ENCODE measurements at places on chromosomes 5 and 9.

GRCh38 chr9:36438536-36439236 is 38.6 kb upstream of the RNF38 start:
- DNase-seq, result no peak

DNA sequence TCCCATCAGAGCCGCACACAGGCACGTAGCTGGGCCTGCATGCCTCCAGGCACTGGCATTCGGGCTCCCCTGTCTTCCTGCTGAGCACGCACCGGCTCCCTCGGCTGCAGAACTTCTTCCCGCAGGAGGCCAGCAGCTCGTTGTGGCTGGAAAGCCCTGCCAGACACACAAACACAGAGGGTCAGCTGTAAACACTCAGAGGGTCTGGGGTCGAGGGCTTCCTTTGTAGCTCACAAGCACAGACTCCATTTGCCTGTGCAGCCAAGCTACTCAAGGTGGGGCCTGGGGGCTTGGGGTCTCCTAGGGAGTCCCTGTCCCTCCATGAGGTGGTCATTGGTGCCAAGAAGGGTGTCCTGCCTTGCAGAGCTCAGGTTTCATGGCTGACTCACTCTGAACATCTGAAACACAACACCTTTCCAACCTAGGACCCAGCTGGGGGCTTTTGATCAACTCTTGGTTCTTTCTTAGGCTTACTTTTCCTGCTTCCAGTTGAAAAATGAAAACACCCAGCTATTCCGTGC is 211.4 kb downstream of the FSTL4 start:
- peak; percentile 47 for DNase-seq

DNA sequence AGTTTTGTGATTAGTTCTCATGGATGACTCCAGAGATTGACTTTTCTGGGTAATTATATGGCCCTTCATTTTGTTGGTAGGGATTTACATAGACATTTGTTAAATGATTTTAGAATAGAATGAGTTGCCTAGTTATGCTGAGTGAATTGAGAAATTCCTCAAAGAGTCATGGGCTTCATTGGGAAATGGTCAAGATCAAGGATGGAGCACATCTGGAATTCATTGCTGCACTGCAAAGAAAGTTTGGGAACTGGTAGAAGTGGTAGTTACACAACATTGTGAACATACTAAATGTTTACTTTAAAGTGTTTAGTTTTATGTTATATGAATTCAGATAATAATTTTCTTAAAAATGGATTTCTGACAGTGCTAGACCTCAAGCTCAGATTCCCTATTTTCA is 46.5 kb downstream of the PIP5K1B start:
- DNase-seq, result no peak

DNA sequence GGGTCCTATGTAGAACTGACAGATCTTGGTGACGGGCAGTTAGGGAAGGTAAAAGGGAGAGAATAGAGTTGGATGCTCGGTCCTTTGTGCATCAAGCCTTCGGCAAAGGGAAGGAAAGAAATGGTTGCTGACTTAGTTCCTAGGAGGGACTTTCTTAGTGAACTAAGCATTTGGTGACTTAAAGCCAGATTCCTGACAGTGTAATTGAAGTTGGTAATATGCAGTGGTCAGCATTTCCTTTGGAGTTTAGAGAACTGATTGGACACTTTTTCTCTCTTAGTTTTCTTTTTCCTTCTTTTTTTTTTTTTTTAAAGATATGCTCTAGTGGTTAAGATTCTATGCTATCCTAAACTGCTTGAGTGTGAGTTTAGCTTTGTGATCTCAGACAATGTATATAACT is 2.3 kb downstream of the CLTA start:
- DNase-seq, result no peak

DNA sequence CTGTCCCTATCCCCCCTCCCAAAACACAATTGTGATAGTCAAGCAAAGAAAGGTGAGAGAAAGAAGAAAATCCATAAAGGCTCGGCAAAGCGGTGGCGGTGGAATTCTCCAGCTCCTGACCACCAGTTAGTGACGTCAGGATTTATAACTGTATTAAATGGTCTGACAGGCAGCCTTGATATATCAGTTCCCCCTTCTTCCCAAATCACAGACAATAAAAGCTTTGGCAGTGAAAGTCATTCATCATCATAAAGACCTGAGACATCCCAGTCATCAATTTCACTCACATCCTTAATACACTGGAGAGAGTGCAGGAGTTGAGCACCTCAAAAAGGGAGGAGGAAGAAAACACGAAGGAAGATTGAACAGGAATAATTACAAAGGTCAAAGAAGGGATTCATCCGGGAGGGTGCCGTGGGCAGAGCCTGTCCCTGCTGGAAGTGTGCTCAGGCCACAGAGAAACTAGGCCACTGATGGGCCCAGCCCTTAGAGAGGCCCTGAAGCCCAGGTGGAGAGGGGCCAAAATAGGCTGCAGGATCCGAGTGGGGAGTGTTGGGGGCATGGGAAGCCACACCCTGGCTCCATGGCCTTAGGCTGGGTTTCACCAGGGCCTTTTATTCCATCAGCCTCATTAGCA is 131.9 kb downstream of the PAX5 start:
- DNase-seq, result no peak

- no peak for DNase-seq
Observed at GRCh38 chr5:91438871-91439270, 55.8 kb upstream of the ARRDC3 start.

- DNase-seq, result peak; percentile 66
Observed at GRCh38 chr9:98993570-98993945, 49.9 kb downstream of the COL15A1 start.

DNA sequence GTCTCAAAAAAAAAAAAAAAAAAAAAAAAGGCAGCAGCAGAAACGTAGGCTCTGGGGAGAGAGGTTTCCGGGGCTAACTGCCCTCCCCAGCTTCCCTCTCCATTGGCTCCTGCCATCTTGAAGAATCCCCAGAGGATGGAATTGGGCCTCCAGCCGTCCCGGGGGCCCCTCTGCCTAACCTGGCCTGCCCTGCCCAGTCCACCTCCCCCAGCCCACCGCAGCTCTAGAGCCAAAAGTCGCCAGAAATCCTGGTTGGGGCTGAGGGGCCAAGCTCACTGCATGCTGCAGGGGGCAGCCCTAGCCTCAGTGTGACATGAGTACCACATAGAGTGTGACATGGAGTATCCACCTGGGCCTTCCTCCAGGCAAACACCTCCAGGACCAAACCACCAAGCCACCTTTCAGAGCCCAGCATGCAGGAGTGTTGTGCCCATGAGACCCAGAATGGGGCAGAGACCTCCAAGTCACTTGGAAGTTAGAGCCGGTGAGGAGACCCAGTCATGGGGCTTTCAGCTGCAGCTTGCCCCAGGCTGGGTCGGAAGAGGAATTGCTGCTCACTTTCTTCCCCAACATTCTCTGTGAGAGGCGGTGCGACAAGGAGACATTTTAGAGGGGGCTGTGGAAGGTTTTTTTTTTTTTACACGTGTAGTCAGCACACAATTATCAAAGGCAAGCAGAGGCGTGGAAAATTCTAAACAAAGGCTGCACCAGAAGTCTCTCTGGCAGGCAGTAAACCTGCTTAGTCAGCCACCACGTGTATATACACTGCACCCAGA is 17.6 kb downstream of the CD74 start:
- DNase-seq, result no peak

- no peak for DNase-seq
Observed at GRCh38 chr5:44769200-44769876, 39.4 kb upstream of the MRPS30 start.

DNA sequence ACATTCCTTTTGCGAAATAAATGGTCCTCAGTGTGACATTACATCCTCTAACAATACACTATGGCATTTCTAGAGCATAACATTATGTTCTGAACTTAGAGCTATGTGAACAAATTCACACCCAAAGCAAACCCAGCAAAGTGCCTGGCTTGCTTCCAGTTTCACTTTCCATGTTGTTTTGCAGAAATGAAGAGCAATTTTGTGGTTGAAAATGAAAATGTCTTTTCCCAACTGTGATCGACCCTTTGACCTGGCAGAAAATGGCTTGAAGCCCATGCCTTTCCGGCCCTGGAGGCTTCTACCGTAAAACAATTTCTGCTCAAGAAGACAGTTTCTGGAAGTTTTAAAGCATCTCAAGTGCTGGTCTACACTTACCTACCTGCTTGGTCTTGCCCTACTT is 344.7 kb upstream of the RGMB start:
- no peak for DNase-seq

GRCh38 chr5:136067422-136067821 is 38.6 kb downstream of the TGFBI start:
- no peak for DNase-seq

GRCh38 chr9:209143-209758 is 5.4 kb upstream of the DOCK8 start:
- DNase-seq, result no peak

DNA sequence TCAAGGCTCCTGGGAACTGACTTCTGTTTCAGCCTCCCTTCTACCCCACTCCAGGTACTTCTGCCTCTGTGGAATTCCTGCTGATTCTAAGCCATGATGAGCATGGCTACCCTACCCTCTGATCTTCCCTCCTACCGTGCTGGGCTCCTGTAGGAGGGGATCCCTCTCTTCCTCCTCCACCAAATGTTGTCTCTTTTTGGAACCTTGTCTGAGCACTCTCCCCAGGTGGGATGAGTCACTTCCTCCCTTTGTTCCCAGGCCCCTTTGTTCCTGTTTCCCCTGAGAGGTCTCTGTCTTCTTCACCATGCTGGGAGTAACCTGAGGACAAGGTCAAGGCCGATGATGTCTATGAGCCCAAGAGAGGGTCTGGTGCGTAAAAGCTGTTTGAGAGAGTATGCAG is 213.2 kb downstream of the GABBR2 start:
- DNase-seq, result no peak

- no peak for DNase-seq
Observed at GRCh38 chr9:135850737-135851136, 56.6 kb downstream of the CAMSAP1 start.

GRCh38 chr9:33125461-33125860 is 41.7 kb downstream of the B4GALT1 start:
- no peak for DNase-seq

GRCh38 chr9:113929634-113930389 is 53.7 kb downstream of the ZNF618 start:
- DNase-seq, result no peak

DNA sequence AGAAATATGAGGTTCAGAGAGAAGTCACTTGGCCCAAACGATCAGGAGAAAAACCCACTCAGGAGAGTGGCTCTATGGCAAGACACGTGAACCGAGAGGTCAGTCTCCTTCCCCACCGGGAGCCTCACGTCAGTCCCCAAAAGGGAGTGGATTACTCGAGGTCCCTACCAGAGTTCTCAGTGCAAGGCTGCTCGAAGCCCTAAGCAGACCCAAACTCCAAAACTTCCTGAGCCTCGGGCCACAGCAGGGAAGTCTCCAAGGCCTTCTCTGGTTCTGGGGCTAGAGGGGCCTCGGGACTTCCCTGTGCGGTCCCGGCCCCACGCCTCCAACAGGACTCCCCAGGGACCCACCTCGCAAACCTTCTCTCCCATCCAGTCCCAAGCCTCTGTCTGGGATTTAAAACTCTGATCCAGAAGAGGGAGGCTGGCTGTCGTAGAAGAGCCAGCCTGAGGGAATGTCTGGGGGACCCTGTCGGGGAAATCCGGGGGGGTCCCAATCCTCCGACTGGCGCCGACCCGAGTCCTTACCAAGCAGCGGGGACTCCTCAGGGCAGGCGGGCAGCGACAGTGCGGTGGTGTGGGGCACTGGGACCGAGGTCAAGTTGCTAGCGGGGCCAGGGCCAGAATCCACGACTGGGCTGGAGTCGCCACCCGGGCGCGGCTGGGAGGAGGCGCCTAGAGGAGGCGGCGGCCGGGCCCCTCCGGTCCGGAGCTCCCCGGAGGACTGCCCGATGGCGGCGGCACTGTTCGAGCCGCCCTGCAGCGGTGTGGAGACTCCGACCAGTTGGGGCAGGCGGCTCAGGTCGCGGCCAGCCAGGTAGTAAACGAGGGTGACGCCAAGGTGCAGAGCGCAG is 679 bp downstream of the B4GALT1 start:
- no peak for DNase-seq

DNA sequence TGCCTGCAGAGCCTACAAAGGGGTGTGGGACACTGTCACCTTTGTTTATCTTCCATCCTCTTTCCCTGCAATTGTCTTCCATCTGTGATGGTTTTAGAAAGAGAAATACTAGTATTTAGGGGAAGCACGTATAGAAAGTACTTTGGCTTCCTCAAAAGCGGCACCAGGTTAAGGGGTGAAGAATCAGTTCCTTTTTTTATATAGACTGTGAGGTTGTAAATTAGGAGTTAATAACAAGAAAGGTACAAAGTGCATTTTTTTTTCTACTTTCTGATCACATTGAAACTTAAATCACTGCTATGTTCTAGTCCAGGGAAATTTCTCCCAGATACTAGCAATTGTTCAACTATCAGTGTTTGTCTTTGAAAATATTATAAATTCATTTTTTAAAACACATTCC is 219.3 kb downstream of the CEMIP2 start:
- DNase-seq, result no peak

GRCh38 chr5:116504593-116505166 is 69.9 kb downstream of the SEMA6A start:
- no peak for DNase-seq
